ENCODE measurements at places on chromosomes 6 and 20.
A peak's percentile ranks its signal among the peaks of the same experiment; 100 is the strongest.

DNA sequence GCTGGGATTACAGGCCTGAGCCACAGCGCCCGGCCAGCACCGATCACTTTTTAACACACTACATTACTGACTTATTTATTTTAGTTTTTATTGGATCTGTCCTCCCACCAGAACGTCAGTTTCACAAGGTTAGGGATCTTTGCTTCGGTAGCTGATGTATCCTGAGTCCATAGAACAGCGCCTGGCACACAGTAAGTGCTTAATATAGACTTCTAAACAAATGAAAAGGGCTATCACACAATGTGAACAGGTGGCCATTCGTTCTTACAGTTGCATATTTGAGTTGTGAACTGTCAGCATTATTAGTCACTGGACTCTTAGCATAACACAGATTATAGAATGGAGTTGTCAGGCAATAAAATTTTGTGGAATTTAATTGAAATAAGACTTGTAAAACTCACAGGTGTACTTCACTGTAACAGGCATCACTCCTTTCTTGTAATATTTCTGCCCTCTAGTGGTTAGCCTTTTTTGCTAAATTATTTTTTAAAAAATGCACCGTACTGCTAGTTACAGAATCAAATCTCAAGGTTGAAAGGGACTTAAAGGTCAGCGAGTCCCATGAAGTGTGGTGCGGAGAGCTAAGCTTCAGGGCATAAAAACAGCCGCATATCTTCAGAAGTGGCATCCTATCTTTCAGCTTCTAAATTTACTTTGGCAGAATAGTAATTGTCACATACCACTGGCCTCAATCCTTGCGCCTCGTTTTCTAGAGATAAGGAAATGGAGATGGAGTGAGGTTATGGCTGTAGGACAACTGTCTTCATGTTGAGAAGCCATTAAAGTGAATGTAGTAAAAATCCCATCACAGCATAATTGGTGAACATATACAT is 3.4 kb upstream of the TBC1D7 start:
- DNase-seq = peak; percentile 26

- no peak for DNase-seq
These were observed 881 bp upstream of the MAP7 start for GRCh38 chr6:136551103-136551502.

DNA sequence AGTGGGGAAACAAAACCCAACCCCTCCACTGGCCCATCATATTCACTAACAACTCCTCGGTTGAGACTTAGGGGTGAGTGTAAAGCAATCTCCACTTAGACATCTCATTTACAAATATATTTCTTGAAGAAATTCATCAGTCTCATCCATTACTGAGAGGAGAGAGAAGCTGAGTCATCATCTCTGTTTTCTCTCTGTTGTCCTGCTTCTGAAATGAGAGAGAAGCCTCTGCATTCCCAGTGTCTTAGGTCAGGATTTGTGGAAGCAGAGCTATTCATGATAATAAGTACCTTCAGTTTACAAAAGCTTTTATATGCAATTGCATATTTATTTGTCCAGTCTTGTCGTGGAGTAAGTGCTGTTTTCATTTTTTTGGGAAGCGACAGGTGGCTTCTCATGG is 879 bp downstream of the MEP1A start:
- no peak for DNase-seq

DNA sequence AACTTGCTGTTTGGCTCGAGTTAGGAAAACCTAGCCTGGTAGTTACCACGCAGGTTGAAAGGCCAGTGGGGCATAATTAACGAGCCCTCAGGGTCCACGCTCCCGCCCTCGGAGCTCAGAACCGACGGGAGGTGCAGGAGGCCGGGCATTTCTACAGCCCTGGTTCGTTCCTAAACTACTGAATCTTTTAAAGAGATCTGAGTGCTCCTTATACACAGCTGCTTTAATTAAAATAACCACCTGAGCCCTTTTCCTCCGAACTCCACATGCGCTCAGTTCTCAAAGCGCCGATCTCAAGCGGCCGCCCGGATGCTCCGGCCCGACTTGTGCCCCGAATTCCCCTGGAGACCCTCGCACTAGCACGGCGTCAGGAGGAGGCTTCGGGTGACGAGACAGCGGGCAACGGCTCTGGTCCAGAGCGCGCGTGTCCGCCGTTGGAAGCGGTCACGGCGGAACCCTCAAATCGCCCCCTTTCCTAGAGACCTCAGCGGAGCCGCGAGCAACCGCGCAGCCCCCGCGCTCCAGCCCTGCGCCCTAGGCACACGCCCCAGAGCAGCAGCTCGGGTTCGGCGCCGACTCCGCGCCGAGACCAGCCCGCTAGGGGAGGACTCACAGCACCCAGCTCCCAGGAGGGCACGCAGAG is 397 bp downstream of the WDR27 start:
- no peak for DNase-seq

DNA sequence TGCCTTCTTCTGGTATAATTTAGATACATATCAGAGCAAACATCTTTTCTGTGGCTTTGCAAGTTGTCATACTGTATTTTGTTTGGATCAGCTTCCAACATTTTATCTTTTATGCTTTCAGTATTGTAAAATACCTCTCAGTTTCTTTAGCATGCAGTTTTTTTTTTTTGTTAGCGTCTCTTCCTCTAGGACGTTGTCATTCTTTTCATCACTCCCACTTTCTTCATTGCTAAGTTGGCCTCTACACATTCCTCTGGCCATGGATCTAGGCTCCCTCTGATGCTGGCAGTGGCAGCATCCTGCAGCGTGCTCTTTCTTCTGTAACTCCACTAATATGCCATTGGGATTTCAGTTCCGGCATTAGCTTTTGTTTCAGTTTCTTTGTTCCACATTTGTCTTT is 21.7 kb downstream of the RPRD1B start:
- no peak for DNase-seq

DNA sequence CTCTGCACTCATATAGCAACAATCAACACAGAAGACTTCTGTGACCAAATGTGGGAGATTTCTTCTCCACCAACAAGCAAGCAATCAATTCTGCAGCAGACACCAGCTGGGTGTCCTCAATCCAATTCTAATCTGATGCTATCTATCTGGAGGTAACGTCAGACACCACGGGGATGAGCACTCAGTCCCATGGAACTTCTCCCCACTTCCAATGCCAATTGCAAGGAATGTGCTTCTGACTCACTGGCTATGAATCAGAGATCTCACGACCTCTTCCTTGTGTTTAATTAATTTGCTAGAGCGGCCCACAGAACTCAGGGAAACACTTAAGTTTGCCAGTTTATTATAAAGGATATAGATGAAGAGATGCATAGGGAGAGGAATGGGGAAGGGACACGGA is 103.5 kb upstream of the SIRPG start:
- no peak for DNase-seq

DNA sequence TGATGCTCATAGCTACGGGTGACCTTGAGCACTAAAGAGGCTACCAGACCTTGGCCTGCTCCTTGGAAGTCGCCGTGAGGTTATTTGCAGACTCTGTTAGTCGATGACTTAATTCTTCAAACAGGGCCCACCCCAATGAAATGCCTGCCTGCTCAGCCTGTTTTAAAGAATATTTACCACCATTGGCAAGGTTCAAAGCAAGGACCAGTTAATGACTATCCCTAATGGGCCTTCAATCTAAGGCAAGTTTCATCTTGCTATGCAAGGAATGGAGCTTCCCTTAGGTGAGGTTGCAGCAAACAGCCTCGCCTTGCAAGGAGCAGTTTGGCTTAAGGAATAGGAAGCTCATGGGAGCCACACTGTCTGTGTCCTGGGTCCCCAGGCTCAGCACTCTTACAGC is 22.9 kb upstream of the SPO11 start:
- DNase-seq = no peak

- DNase-seq = peak; percentile 15
These were observed 52.6 kb upstream of the MAFB start for GRCh38 chr20:40741507-40742106.

GRCh38 chr20:24780674-24781417 is 168.2 kb upstream of the CST7 start:
- peak; percentile 28 for DNase-seq

- DNase-seq = no peak
These were observed 24.6 kb downstream of the DAAM2 start for GRCh38 chr6:39816747-39817146.

All from SJSA1 (cell line).